ENCODE measurements at places on chromosomes 2 and 18.

DNA sequence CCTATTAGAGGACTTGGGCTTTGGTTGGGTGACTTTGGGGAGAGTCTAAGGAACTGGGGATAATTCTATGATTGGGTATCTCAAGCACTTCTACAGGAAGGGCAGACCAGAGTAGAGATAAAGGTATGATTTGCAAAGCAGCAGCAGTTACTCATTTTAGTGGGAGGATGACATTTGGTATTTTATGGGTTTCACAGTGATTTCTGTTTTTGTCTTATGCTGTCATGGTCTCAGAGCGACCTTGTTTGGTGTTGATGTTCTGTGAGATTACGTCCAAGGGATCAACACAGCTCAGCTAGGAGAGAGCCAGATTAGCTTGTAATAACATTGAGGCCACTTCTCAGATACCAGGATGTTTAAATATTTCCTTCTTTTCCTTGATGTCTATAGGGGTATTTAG, 18.2 kb downstream of the TTR start:
- DNase-seq, result peak; percentile 53

- DNase-seq, result no peak
Measured at GRCh38 chr2:126303113-126303512, 352.8 kb upstream of the GYPC start.

GRCh38 chr2:7468955-7469354, 551.7 kb downstream of the RNF144A start:
- DNase-seq, result no peak

- peak; percentile 36 for DNase-seq
Measured at GRCh38 chr18:8177330-8178016, 431.8 kb upstream of the RAB12 start.

DNA sequence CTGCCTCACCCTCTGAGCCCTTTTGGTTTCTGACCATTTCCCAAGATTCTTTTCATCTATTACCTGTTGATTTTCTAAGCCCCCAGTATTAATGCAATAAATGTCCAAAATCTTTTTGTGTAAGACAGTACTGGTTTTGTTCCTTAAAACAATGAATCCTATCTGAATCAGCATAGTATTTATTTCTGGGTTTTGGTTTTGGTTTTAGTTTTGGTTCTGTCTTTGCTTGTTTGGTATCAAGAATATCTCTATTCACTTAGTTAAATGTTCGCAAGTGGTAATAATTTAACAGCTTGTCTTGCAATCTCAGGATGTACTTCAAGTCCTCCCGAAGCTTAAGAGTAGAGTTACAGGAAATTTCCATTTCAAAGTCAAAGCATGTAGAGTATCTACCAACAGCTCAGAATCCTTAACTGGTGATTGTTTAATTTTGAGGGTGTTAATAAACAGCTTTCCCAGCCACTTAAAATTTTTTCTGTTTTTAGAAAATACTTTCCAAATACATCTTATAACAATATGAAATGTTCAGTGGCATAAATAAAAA, 67.7 kb upstream of the NEDD4L start:
- DNase-seq, result no peak

GRCh38 chr2:181581534-181581933, 75.4 kb downstream of the CERKL start:
- no peak for DNase-seq

- no peak for DNase-seq
Measured at GRCh38 chr2:8151888-8152287, 530.0 kb upstream of the ID2 start.

- DNase-seq, result no peak
Measured at GRCh38 chr18:62144338-62144737, 42.5 kb downstream of the PIGN start.
